ENCODE measurements at places on chromosomes 12 and 14.

DNA sequence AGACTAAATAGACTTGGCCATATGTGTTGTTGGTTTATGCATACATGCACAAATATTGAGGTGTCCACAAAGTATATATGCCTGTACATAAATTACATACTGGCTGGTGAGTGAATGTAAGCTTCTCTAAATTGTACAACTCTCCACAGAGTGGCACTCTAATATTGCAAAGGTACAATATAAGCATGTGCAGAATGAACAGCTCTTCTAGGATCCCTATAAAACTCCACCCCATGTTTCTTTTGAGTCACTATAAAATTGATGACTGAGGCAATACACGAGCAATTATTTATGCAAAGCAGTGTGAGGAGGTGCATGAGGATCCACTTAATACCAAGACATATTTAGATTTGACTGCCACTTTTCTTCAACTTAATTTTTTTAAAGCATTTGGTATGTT is 172.2 kb downstream of the NAV3 start:
- DNase-seq: no peak

- DNase-seq: no peak
These were observed 3.7 kb downstream of the OR10G2 start for GRCh38 chr14:21631084-21631483.

DNA sequence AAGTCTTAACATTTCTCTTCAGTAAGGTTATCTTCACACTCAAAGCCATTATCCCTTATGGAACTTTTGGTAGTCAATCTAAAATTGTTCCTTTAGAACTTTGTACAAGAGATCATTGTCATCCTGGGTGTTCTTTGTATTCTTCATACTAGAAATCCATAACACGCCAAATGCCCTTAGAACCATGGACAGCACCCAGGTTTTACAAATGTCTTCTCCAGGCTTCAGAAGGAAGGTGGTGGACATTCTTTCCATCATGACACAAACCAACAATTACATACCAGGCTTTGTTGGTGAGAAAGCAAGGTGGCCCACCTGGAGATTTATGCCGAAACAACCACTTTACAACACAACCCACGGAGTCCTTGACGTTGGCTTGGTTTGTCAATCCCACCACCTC is 365.6 kb upstream of the TBX3 start:
- DNase-seq: no peak

GRCh38 chr14:78245238-78245637 is 75.1 kb downstream of the NRXN3 start:
- DNase-seq: no peak

DNA sequence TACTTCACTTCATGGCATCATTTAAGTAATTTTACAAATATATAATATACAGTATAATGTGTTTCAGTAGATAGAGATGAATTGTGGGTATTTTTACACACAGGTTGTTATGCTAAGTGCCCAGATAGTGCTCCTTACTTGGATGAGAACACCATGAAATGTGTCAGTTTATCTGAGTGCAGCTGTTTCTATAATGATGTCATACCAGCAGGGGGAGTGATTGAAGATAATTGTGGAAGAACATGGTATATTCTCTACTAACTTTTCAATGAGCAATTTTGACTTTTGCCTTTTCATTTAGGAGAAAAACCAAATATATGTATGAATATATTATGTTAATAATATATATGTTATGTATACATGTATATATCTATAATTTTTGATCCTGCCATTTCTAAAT is 221.6 kb downstream of the LRRK2 start:
- DNase-seq: no peak

DNA sequence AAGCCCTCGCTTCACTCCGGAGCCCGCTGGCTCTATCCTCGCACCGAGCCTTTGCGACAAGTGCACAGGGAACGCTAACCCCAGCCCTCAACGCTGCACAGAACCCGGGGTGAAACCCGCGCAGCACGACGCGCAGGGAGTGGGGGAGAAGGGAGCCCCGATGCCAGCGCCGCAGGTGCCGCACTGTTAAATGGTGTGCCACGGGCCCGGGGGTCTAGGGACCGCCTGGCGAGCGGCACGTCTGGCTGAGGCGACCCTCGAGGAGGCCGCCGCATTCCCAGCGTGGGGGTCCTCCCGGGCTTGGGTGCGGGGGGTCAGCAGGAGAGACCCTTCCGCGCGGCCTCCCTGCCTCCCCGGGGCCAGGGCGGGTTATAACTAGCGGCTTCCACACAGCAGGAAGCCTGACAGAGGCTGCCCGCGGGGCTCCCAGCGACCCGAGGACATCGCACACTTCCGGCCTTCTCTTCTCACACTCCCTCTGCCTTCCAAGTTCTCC is 23.8 kb upstream of the LRTM2 start:
- peak; percentile 48 for DNase-seq

GRCh38 chr14:22314183-22314820 is 274.7 kb downstream of the DAD1 start:
- no peak for DNase-seq

- no peak for DNase-seq
These were observed 31.9 kb upstream of the RASSF8 start for GRCh38 chr12:25926536-25926935.

GRCh38 chr14:68416171-68416570 is 376.7 kb downstream of the ZFP36L1 start:
- no peak for DNase-seq

DNA sequence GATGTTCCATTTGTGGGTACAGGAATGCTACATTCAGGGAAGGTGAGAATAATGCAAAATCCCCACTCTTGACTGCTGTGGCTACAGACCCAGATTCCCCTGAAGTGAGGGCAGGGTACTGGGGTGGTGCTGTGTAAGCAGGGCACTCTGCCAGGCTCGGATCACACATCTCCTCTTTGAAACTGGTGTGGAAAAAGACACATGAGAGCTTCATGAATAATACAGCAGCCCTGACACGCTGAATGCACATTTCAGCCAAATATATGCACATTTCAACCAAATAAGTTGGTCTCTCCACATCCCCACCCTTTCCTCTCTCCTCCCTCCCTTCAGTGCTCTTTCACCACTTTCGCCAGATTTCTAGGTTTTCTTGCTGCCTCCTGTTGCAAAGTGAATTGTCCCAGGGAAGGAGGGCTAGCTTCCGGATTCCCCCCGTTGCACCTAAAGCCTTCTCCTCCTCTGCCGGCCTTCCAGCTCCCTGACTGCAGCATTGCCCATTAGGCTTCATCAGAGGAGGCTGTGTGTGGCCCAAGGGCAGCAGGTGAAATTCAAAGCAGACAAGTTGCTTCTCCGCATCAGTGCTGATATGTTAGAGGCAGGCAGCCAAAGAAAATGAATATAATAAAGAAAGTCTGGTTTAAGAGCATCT is 118.2 kb upstream of the TMCC3 start:
- DNase-seq: no peak

DNA sequence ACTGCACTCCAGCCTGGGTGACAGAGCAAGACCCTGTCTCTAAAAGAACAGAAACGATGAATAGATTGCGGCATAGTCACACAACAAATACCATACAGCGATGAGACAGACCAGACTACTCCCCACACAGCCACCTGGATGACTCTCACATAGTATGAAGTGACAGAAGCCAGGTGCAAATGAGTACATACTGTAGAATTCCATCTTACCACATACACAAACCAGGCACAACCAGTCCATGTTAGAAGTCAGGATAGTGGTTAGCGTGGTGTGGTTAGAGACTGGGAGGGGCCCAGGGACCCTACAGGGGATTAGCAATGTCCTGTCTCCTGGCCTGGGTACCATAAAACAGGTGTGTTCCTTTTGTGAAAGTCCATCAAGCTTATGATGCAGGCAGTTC is 53.8 kb downstream of the FAM222A start:
- DNase-seq: no peak

GRCh38 chr12:100871195-100871734 is 76.7 kb downstream of the ANO4 start:
- no peak for DNase-seq

- no peak for DNase-seq
These were observed 63.7 kb downstream of the ETV6 start for GRCh38 chr12:11713202-11713601.

DNA sequence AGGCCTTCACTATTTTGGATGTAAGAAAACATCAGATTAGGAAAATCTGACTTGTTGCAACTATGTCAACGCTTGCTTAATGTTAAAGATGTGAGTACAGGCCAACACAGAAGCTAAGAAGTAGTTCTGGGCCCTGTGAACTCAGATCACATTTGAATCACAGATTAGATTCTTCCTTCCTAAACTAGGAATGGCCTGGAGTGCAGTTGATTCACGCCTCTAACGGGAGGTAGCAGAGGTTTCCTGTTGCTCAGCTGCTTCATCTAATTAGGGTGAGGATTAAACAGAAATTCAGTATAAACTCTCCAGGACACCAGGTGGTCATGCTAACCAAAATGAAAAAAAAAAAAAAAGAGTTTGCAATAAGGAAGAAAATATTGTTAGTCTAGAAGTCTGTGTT is 314.3 kb downstream of the TRHDE start:
- no peak for DNase-seq

DNA sequence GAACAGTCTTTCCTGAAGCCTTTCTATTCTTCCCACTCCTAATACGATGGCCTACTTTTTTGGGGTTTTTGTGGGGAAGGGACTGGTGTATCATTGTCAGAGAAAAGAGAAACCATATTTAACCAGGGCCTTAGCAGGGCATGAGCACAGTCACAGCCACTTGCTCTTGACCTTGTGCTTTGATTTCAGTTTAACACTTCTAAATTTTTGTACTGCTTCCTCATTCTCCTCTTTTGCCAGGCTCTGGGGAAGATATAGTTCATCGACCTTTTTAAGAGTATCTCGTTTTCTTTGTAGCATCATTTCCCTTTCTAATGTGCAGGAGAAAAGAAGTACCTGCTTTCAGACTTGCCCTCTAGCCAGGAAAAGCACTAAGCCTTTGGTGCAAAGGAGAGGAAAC is 2.2 kb downstream of the ZBTB1 start:
- no peak for DNase-seq
